ENCODE measurements at places on chromosomes 2 and 18. TPM values are rescaled to one million over a fixed set of nuclear protein-coding genes. Genes with fewer than 3 reads are reported as not detected.
A peak's percentile ranks its signal among the peaks of the same experiment; 100 is the strongest.

DNA sequence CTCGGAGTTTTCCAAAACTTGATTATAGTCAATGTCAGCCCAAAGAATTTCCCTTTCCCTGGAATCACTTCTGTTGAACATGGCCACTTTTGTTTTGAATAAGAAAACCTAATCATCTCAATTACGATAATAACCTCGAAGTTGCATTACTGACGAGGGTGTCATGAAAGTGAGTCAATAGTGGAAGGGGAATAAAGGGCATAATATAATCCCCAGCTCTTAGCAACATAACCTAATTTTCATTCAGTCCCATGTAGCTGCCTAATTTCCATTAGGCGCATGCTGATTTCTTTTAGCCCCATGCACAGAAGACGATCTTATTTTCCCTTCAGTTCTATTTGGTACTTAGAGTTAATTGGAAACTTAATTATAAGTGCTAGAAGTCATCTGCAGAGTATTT is 51.1 kb upstream of the RAPH1 start:
- no peak overlapping the region for H3K4me3 ChIP-seq
- H3K4me1 ChIP-seq, result no peaks in the 10 kb centered on the region
- no peak for DNase-seq
- no peaks in the 10 kb centered on the region for H3K27me3 ChIP-seq
- no peak overlapping the region for H3K27ac ChIP-seq
- H3K36me3 ChIP-seq, result no peaks in the 10 kb centered on the region

DNA sequence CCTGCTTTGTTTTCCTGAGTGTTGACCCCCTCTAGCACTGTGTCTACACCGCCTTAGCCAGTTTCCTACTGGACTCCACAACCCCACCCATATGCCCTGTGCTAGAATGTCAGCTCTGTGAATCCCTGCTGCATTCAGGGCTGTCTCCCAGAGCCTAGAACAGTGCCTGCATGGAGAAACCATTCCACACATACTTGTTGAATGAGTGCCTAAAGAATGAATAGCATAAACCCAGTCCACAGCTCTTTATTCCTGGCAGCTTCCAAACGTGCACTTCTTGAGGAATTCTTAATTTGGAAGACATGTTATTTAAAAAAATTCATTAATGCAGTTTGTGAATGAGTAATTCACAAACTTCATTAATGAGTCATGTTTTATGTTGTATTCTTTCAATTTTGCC is 6.5 kb upstream of the NAPG start:
- H3K27ac ChIP-seq, result peak overlapping the region; percentile 22
- no peaks in the 10 kb centered on the region for H3K27me3 ChIP-seq
- peaks cover 3% of the 10 kb centered on the region for H3K4me1 ChIP-seq
- no peak for DNase-seq

DNA sequence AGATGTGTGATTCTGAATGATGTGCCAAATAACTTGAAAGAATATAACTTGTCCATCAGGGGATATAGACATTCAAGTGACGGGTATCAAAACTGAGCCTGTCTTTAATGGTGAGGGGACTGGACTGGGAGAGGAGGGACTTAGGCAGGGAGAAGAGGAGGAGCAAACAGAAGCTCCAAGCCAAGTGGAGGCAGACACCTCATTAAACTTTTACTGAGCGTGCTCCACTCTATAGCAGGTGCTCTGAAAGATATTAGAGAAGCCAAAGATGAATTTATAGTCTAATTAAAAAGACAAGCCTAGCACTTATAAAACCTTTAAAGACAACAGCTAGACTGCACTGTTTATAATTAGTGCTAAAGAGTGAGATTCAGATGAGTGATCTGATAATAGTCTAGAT is 47.7 kb upstream of the SMAD2 start:
- H3K4me3 ChIP-seq, result no peak overlapping the region
- no peak overlapping the region for H3K27ac ChIP-seq
- H3K4me1 ChIP-seq, result no peaks in the 10 kb centered on the region
- H3K27me3 ChIP-seq, result no peaks in the 10 kb centered on the region

- H3K27ac ChIP-seq, result no peak overlapping the region
- H3K27me3 ChIP-seq, result no peaks in the 10 kb centered on the region
- no peak for DNase-seq
- H3K36me3 ChIP-seq, result no peaks in the 10 kb centered on the region
- no peak overlapping the region for H3K4me3 ChIP-seq
- no peaks in the 10 kb centered on the region for H3K4me1 ChIP-seq
Observed at GRCh38 chr2:66317268-66317890, 117.5 kb upstream of the MEIS1 start.

GRCh38 chr2:99421469-99421868 is 68.3 kb downstream of the REV1 start:
- no peaks in the 10 kb centered on the region for H3K27me3 ChIP-seq
- no peak overlapping the region for H3K27ac ChIP-seq
- no peak for DNase-seq
- no peak overlapping the region for H3K4me3 ChIP-seq
- H3K4me1 ChIP-seq, result no peaks in the 10 kb centered on the region

DNA sequence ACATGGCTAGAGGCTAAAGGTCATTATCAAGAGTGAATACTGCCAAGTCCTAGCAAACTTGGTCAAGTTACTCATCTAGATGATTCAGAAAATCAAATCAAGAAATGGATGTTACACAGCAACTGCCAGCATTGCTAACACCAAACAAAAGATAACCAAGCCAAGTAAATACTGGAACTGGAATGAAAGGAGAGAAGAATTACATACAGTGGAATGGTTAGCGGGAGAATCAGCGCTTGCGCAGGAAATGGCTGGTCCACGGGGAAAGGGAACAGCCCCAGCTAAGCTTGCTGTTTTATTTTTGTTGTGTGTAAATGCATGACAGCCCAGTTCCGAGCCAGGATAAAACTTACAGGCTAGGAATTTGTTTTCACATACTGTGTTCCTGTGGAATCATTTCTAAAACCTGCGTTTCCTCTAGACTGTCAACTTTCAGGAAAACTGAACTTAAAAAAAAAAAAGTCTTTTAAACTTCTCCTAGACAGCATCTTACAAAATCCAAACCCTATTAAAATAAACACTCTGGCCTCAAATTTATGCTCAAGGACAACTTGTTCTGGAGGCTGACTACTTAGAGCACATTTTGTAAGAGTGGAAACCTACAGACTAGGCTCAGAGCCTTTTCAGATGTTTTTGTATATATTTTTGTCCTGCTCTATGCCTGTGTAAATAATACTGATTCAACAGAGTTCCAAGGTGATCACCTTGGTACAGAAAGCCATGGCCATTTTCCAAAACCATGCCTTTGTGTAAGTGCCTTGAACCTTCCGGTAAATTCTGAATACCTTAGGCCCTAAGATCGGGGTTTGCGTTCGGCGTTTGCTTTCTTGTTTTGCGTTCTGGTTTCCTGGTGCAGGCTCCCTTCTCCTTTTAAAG is 30.7 kb upstream of the TXNDC2 start:
- DNase-seq, result no peak
- peak overlapping the region; percentile 80 for H3K27ac ChIP-seq
- H3K27me3 ChIP-seq, result no peaks in the 10 kb centered on the region
- H3K4me1 ChIP-seq, result no peaks in the 10 kb centered on the region
- H3K4me3 ChIP-seq, result no peak overlapping the region

DNA sequence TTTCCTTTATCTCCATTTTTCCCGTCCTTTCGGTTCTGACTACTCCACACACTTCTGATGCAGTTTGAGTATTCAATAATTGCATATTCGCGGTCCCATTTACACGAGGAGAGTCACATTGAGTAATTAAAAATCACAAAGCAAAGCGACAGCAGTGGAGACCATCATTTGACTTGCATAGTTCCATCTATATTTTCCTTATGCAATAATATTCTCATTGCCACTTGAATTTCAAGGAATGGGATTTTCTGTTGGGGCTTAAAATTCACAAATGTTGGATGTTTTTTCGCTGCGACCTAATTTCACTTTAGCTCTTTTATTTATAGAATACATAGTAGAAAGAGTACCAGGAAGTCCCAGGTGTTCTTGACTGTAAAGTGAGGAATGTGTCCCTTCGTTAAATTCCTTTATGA is 186.8 kb downstream of the ZEB2 start:
- no peaks in the 10 kb centered on the region for H3K36me3 ChIP-seq
- no peaks in the 10 kb centered on the region for H3K4me1 ChIP-seq
- DNase-seq, result no peak
- peak overlapping the region; percentile 84 for H3K27ac ChIP-seq
- H3K4me3 ChIP-seq, result peak overlapping the region; percentile 70

DNA sequence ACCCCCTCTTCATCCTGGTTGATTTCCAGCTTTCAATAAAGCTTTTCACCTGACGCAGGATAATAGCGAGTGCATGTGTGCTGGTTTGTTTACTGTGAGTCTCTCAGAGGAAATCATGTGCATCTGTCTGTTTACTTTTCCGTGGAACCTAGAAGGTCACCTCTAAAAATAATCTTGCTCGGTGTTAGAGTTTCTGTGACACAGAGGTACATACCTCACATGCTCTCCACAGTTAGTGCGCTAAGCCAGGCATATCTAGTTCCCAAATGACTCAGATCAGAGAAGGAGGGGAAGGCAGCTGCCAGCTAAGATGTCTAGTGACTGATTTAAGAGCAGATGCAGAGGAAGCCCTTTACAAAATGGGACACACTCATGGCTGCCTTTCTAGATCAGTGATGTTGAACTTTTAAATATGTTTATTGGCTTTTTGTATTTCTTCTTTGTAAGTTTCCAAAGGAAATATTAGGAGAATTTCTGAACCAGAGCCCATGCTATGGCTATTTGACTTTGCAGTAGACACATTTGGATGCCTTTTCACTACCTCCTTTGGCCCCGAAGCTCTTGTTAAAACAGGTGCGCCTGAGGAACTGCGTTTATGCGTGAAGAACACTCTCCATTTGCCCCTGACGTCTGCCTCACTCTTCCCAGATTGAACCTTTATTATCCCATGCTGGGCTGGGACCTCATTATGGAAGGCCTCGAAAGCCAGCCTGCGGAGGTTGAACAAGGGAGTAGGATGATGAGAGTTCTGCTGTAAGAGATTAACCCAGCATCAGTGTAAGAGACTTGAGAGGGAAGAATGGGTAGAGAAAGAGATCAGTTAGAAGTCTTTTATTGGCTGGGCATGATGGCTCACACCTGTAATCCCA is 145.6 kb downstream of the FAM161A start:
- no peak for DNase-seq
- no peak overlapping the region for H3K4me3 ChIP-seq
- no peaks in the 10 kb centered on the region for H3K27me3 ChIP-seq
- H3K27ac ChIP-seq, result no peak overlapping the region

- peaks cover 58% of the 10 kb centered on the region for H3K36me3 ChIP-seq
- H3K4me1 ChIP-seq, result no peaks in the 10 kb centered on the region
- peak; percentile 81 for DNase-seq
- H3K27ac ChIP-seq, result no peak overlapping the region
- H3K27me3 ChIP-seq, result no peaks in the 10 kb centered on the region
Observed at GRCh38 chr2:74373221-74373676, 6.9 kb downstream of the DCTN1 start.

DNA sequence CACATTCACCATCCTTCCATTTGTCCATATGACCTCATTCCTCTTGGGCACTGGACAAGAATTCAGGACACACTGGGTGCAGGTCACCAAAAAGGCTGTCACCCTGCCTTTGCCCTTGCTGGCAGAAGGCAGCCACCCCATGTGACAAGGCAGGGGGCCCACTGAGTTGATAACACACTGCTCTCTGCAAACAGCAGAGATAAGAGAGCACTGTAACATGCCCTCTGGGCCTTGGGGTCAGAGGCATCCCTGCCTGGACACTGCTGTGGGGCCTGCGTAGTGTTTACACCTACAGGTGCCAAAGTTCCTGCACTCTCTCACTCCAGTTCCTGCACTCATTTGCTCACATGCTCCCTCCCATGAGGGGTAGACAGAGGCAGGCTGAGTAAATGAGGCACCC is 344.7 kb upstream of the TCF4 start:
- no peaks in the 10 kb centered on the region for H3K4me1 ChIP-seq
- no peaks in the 10 kb centered on the region for H3K36me3 ChIP-seq
- H3K27ac ChIP-seq, result no peak overlapping the region
- DNase-seq, result no peak

DNA sequence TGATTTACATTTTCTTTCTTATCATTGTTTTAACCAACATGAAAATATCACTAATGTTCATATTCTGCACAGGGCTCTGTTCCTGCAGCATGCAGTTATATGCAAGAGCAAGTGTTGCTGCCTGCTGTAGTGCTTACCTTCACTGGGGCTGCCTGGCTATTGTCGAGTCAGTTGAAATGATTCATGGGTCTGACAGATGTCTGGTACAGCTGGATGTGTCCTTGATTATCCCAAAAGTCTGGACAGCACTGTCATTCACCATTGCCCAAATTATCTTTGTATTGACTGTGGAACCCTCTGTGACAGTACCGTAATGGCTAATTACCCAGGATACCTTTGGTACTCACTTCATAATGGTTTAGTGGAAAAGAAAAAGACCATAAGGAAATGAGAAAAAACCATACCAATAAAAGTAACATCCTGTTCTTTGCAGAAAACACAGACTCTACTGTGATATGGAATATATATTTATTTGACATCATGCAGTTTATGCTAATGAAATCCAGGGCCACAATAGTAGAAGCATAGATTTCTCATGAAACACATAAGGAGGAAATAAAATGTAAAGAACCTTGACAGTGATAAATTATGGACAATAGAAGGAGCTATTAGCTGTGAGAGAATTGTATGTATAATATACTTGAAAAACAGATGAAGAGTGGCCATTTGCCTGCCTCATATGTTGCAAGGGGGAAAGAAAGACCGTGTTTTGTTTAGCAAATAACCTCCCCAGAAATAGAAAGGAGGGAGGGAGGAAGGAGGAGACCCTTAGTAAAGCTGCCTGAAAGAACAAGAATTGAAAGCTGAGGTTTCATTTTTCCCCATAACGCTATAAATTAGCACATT is 249.8 kb upstream of the ATP5MC3 start:
- no peak overlapping the region for H3K4me3 ChIP-seq
- no peak for DNase-seq
- H3K27me3 ChIP-seq, result no peaks in the 10 kb centered on the region
- no peak overlapping the region for H3K27ac ChIP-seq
- no peaks in the 10 kb centered on the region for H3K36me3 ChIP-seq

DNA sequence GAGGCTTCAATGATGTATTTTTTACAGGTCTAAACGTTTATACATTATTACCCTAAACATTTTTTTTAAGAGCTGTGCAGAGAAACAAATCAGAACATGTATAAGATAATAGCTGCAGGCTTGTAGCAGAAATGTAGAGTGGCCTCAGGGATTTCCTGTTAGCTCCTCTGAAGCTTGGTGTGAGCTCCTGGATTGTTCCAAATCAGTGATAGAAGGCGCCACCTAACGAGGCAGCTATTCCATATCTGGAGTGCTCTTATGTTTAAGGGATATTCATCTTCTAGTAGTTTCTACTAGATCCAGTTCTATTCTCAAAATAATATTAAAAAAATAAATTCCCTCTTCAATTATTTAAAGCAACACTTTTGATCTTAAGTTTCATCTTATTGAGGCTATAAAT is 93.1 kb downstream of the LRP1B start:
- H3K4me1 ChIP-seq, result no peaks in the 10 kb centered on the region
- no peak overlapping the region for H3K27ac ChIP-seq

- no peak overlapping the region for H3K4me3 ChIP-seq
- H3K27ac ChIP-seq, result no peak overlapping the region
- peaks cover 6% of the 10 kb centered on the region for H3K4me1 ChIP-seq
- no peaks in the 10 kb centered on the region for H3K27me3 ChIP-seq
Observed at GRCh38 chr18:12401881-12402280, 5.8 kb upstream of the PRELID3A start.

Gene DPY30
- 40.4 TPM for total RNA-seq

Gene ATAD2B
- total RNA-seq, result 47.6 TPM

Gene PLEK
- total RNA-seq, result 46.2 TPM

Gene C2orf15
- total RNA-seq, result not detected

Gene AOX1
- 29.0 TPM for total RNA-seq

Gene GAL3ST2
- not detected for total RNA-seq

Gene IL1F10
- total RNA-seq, result not detected

Gene DUSP2
- 5.6 TPM for total RNA-seq

Gene RAPH1
- 46.2 TPM for total RNA-seq

Gene CYP27C1
- total RNA-seq, result not detected

Gene ICA1L
- 4.0 TPM for total RNA-seq

Gene UGT1A3
- 5.8 TPM for total RNA-seq

All from Peyer's patch (tissue), 4 donors.